ENCODE measurements at places on chromosomes 2 and 18.

- peak; percentile 42 for ATAC-seq
These were observed 5.7 kb upstream of the SPATS2L start for GRCh38 chr2:200300638-200301314.

DNA sequence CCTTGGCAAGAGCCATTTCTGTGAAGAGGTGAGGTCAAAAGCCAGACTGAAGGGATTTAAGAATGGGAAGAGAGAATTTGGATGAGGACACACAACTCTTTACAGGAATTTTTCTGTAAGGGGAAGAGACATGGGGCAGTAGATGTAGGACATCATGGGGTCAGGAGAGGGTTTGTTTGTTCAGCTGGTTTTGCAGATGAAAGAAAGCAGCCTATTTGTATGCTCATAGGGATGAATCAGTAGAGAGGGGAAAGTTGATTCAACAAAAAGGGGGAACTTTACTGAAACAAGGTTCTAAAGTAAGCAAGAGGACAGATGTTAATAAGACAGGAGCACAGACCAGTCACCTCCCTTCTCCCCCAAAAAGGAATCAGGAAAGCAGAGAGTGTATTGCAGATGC lies 11.2 kb downstream of the SCG2 start:
- ATAC-seq: peak; percentile 78

- peak; percentile 9 for ATAC-seq
These were observed 590 bp downstream of the MDH1 start for GRCh38 chr2:63589148-63589958.

DNA sequence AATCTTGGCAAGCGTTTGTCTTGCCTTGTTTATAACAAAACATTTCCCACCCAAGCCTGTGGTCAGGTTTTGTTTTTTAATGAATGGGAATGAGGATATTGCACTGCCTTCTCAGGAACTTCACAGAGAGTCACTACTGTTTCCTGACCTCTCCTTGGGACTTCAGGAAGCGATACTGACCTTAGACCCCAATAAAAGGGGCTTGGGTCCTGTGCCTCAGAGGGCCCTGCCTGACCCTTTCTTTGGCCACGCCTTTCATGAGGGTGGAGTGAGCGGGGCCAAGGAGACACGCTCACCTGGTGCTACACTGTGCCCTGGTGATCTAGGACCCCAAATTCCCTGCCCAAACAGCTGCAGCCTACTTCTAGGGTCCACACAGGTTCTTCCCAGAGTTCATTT lies 92.8 kb upstream of the TGFA start:
- ATAC-seq: no peak

- peak; percentile 49 for ATAC-seq
These were observed 375.0 kb downstream of the CTNNA2 start for GRCh38 chr2:79887747-79888374.

- no peak for ATAC-seq
These were observed 8.1 kb downstream of the MARS2 start for GRCh38 chr2:197713271-197713670.

DNA sequence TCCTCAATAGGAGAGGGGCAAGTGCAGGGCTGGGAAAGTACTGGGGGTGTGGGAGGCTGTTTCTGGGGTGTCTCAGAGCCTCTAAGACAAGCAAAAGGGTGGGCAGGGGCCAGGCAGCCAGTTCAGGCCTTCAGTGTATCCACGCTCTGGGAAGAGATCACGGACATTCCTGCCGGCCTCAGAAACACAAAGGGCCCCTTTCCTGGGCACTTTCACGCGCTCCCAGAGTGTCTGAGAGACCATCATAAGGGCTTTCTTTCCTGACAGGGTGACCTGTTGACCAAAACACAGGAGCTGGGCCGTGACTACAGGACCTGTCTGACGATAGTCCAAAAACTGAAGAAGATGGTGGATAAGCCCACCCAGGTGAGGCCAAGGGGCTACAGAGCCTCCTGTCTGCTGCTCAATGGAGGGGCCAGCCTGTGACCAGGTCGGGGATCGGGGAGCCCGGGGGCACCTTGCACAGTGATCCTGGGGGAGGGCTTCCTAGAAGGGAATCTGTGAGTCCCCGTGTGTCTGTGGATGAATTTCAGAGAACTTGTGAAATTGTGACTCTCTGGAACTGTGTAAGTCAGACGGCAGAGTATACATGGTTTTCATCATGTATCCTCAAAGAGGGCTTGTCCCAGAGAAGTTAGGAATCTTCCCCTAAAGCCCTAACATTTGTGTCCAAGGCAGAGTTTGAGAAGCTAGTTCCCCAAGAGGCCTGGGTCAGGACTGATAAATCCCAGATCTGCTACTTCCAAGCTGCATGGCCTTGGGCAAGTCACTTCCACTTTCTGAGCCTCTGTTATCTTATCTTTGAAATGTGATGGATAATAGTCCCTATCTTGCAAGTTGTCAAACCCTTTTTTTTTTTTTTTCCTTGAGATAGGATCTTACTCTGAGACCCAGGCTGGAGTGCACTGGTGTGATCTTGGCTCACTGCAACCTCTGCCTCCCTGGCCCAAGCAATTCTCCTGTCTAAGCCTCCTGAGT lies 1.8 kb downstream of the GNLY start:
- no peak for ATAC-seq

DNA sequence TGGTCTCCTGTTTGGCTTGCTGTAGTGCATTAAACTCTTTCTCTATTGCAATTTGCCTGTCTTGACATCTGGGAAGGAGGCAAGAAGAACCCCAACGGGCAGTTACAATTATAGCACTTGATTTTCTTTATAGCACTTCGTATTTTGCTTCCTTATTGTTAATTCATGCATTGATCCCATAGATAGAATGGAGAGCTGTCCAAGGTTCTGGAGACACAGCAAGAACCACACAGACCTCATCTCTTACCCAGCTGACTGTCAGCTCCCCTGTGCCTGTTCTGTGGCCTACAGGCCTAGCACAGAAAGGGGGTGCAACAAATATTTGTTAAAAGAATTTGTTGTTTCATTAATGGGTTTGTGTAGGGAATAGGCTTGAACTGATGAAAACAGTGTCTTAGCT lies 194.3 kb downstream of the GALNT1 start:
- no peak for ATAC-seq

DNA sequence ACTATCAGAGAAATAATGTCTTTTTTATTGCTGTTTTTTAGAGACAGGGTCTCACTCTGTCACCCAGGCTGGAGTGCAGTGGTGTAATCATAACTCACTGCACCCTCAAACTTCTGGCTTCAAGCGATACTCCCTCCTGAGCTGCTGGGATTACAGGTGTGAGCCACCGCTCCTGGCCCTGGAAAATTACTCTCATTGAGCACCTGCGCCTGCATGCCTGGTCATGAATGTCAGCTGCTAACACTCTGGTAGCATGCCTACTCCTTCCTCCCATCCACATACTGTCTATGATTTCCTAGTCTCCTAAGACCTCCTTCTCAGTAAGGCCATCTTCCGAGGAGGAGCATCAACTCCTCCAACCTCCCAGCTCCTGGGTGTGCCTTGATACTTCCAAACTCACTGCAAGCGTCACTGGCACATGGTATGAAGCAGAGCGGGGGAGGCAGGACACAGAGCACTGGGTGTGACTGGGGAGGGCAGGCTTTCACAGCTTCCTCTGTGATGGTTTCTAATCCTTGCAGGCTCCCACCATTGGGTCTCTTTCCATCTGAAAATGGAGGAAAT lies 1.6 kb upstream of the MAP2 start:
- ATAC-seq: peak; percentile 5

GRCh38 chr2:220785178-220785577 lies 786.9 kb downstream of the EPHA4 start:
- peak; percentile 93 for ATAC-seq

DNA sequence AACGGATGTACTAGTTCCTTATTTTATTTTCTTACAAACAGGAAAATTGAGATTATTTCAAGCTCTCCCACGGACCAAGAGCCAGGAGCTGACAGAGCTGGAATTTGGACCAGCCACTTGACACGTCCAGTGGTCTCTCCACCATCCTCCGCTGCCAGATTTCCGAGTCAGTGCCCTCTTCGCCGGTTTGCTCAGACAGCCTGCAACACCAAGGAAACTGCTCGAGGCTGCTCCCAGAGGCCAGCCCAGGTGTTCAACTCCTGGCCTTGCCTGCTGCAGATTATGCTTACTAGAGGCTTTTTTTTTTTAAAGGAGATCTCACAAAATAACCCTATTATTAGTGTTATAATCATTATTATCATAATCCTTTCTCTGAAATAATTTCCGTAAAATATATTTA lies 779.8 kb downstream of the RNF144A start:
- no peak for ATAC-seq

DNA sequence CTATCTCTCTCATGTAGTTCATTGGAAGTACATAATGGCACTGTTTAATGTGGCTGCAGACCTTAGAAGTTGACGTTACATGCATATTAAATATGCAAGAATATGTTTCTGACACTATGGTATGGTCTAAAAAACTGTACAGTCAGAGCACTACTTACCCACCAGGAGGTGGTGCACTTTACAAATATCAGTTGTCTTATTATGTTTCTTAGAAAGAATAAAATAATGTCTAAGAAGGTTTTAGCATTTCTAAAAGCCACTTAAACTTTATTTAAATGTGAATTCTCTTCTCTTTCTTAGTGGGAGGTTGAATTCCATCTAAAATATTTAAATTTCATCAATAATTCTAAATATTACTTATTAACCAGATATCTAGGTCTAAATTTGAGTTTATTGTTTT lies 4.3 kb downstream of the TMEFF2 start:
- no peak for ATAC-seq

DNA sequence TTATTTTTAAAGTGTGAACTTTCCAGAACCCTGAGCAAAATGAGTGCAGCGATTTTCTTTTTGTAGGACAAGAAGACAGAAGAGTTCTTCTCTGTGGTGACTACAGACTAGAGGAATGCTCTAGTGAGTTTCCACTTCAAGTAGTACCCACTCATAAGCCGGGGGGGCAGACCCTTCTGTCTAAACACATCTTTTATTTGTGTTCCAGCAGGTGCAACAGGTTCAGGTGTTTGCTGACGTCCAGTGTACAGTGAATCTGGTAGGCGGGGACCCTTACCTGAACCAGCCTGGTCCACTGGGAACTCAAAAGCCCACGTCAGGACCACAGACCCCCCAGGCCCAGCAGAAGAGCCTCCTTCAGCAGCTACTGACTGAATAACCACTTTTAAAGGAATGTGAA lies 25.2 kb downstream of the PTRHD1 start:
- no peak for ATAC-seq

DNA sequence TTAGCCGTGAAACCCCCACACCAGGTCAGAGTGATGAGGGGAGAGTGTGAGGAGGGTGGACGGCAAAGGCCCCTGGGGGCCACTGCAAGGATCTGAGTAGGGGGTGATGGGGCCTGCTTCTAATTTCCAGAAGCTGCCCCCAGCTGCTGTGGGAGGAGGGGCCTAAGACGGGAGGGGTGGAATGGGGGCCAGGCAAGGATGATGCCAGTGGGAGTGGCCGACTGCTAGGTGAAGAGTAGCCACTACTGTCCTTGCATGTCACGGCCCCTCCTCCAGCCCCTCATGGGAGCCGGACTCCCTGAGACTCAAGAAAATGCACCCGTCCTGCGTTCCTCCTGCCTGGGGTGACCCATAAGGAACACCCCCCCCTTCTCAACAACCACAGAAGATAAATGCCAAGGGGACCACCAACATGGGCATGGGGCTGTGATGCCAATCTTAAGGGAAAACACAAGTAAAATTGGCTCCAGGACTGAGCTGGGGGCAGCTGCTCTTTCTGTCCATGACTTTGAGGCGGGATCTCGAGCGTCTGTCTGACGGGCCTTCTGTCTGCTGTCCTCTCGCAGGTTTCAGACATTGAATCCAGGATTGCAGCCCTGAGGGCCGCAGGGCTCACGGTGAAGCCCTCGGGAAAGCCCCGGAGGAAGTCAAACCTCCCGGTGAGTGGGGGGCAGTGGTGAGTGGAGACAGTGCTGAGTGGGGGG lies 24.2 kb upstream of the PRLH start:
- ATAC-seq: no peak

GRCh38 chr18:59358414-59358711 lies 702 bp downstream of the LMAN1 start:
- no peak for ATAC-seq

GRCh38 chr2:72603481-72603880 lies 222.4 kb downstream of the EXOC6B start:
- ATAC-seq: no peak

- ATAC-seq: peak; percentile 76
These were observed 613.4 kb downstream of the DCC start for GRCh38 chr18:52953387-52953786.

GRCh38 chr2:31219131-31219969 lies 2.0 kb upstream of the CAPN14 start:
- no peak for ATAC-seq

GRCh38 chr2:85585781-85586105 lies 1.5 kb downstream of the VAMP5 start:
- ATAC-seq: peak; percentile 4

Measured in motor neuron (in vitro differentiated cells).